ENCODE measurements at places on chromosomes 13 and 19.

GRCh38 chr13:87087741-87088140 is 583.4 kb upstream of the SLITRK5 start:
- DNase-seq = no peak

- DNase-seq = no peak
Measured at GRCh38 chr13:40755082-40755700, 15.8 kb downstream of the MRPS31 start.

DNA sequence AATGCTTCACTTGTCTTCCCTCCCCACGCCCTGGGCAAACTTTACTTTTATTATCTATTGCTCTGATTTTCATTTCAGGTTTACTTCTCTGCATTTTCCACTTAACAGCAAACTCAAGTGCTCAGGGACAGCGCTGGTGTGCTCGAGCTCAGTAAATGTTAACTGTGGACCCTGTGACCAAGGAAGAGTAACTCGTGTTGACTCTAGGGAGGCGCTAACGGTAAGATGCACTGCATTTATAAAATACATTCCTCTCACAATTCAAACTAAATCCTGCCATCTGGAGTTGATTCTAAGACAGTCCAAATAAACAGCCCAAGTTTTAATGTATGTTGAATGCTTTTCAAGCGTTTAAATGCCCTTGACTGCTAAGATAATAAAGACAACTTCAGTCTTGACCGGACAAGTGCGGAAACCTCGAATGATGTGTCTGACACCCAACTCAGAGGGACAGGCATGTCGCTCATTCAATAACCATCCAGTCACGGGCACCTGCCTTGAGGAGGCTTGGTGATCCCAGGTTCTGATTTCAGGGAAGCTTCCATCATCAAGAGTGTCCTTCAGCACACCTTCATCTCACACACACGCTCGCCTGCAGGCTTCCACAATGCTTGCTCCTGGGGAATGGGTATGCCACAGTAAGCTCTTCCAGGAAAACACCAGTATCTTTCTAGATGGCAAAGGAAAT is 93.2 kb downstream of the STK24 start:
- peak; percentile 18 for DNase-seq

GRCh38 chr19:14433554-14434501 is 722 bp downstream of the PKN1 start:
- DNase-seq = peak; percentile 53

- DNase-seq = peak; percentile 23
Measured at GRCh38 chr19:42606660-42607351, 12.1 kb upstream of the CEACAM8 start.

DNA sequence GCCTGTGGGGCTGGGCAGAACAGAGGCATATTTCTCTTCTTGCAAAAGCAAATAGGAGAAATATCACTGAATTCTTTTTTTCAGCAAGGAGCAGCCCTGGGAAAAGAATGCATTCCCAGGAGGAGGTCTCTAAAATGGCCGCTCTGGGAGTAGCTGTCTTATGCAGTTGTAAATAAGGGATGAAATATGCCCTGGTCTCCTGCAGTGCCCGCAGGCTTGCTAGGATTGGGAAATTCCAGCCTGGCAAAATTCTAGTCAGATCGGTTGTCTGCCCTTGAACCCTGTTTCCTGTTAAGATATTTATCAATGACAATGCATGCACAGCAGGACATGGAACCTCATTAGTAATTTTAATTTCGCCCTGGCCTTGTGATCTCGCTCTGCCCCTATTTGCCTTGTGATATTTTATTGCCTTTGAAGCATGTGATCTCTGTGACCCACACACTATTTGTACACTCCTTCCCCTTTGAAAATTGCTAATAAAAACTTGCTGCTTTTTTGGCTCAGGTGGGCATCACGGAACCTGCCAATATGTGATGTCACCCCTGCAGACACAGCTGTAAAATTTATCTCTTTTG is 1993.2 kb downstream of the PCDH9 start:
- DNase-seq = no peak

All from NCI-H1092 treated with DMSO at 0.1 percent for 48 hours (cell line).